ENCODE measurements at places on chromosomes 7 and 10.

DNA sequence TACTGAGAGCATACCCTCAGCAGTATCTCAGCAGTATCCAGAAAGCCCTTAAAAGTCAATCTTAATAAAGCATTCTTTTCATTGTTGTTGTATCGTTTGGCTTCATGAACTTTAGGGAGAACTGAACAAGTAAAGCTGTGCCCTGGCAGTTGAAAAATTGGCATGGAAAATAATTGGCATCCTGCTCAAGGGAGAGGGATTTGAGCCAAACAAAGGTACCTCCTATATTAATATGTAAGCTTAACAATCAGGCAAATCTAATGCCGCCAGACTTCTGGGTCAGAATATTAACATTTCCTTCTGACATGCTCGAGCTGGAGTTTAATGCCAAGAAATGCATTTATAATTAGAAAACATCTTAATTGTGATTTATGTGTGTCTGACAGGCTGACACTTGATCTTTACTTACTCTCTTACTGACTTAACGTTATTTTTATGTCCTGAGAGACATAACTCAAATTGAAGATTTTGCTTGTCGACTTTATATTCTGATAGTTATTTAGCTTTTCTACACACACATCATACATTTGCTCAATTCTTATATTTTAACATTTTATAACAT lies 42.1 kb upstream of the PCDH15 start:
- DNase-seq, result no peak

GRCh38 chr7:27709137-27710075 lies 30.6 kb upstream of the TAX1BP1 start:
- no peak for DNase-seq

- no peak for DNase-seq
These were observed 4.5 kb upstream of the TRAPPC14 start for GRCh38 chr7:100163006-100163531.

DNA sequence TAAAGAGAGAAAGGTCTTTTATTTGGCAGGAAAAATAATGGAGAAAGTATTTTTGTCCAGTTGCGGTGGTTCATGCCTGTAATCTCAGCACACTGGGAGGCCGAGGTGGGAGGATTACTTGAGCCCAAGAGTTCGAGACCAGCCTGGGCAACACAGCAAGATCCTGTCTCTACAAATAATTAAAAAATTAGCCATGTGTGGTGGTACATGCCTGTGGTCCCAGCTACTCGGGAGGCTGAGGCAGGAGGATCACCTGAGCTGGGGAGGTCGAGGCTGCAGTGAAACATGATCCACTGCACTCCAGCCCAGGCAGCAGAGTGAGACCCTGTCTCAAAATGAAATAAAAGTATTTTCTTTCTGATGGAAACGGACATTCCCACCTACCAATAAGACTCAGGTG lies 77.8 kb upstream of the MKRN1 start:
- DNase-seq, result no peak

GRCh38 chr7:22049766-22050500 lies 104.2 kb upstream of the CDCA7L start:
- DNase-seq, result no peak

DNA sequence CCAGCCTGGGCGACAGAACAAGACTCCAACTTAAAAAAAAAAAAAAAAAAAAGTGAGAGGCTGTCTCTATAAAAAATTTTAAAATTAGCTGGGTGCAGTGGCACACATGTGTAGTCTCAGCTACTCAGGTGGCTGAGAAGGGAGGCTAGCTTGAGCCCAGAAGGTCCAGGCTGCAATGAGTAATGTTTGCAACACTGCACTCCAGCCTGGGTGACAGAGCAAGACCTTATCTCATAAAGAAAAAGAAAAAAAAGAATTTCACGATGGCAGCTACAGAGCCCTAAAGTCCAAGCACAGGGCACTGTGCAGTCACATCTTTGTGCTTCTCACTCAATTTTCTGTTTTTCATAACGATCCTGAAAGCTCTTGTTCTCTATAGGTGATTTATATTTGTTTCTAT lies 209.5 kb upstream of the KCTD7 start:
- DNase-seq, result no peak

- peak; percentile 80 for DNase-seq
These were observed 3.8 kb upstream of the DDX50 start for GRCh38 chr10:68897336-68897741.

DNA sequence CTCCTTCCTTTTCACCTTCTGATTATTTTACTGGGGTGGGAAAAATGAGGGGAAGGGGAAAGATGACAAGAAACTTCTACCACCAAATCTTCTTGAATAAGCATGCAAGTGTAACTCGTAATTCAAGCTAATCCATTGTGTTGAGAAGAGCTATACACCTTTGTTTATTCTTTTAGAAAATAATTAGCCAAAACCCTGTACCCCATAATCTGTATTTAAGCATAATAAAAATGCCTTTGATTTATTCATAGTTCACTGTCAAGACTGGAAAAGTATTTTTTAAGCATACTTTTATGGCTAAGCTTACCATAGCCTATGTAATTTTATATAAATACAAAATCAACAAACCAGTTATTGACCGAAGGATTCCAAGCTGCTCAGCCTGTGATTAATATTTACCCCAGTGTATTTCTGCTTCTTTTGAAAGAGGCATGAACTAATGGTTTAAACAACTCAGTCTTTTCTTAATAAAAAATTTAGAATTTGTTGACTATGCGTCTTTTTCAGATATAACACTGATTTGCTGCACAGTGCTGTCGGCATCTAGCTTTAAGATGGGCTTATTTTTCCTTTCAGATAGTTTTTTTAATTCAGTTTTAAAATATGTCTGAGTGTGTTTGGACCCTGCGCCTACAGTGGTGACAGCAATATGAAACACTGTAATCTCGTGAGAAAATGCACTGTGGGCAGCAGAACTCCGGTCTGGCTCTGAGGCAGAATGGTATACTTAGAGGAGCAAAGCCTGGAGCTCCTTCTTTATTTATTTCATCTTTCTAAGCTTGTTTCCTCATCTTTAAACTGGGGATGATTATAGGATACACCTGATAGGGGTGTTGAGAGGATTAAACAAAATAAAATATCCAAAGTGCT lies 238.8 kb upstream of the LRGUK start:
- no peak for DNase-seq

GRCh38 chr7:17342756-17343155 lies 44.3 kb downstream of the AHR start:
- no peak for DNase-seq

GRCh38 chr10:114623661-114624294 lies 34.3 kb downstream of the ABLIM1 start:
- DNase-seq, result no peak

- DNase-seq, result no peak
These were observed 8.7 kb downstream of the ZNF365 start for GRCh38 chr10:62382831-62383230.

GRCh38 chr10:4249841-4250586 lies 465.0 kb upstream of the KLF6 start:
- DNase-seq, result no peak

DNA sequence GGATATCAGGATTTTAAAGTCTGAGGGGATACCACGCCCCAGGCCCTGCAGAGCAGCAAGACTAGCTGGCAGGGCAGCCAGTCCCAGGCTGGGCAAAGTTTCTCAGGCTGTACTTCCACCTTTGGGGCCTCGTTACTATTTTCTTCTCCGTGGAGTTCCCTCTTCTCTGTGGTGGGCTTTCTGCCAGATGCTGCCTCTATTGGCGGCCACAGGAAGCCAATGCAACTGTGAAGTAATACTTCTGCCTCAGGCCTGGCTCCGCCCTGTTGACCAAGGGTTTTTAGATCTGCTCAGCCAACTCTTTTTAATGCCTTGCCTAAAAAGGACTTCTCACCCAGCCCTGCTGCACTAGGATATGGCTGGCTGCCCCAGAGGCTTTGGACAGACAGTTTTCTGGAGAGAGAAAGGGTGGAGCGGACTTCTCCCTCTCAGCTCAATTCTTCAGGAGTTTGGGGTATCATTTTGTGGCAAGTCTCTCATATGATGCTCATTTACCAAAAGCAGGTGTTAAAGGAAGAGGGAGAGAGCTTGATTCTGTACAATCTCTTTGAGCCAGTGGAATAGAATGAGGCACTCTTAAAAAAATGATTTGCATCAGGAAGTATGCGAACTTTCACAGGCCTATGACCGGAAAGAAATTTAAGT lies 67.4 kb downstream of the HHEX start:
- DNase-seq, result peak; percentile 95

DNA sequence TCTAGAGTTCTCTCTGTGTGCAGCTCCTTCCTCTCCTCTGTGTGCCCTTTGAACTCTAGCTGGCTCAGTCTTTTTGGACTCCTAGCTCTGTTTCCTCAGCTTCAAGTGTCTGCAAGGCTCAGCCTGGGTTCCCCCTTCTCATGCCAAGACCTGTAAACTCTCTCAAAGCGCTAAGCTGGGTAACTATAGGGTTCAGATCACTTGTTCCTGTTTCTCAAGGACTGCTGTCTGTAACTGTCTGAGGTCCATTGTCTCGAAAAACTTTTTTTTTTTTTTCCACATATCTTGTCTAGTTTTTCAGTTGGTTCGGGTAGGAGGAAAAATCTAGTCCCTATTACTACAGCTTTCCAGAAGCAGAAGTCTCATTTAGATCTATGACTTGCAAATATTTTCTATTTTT lies 46.6 kb upstream of the PPP1R17 start:
- no peak for DNase-seq

- peak; percentile 47 for DNase-seq
These were observed 10.3 kb downstream of the SEC31B start for GRCh38 chr10:100509241-100509840.

DNA sequence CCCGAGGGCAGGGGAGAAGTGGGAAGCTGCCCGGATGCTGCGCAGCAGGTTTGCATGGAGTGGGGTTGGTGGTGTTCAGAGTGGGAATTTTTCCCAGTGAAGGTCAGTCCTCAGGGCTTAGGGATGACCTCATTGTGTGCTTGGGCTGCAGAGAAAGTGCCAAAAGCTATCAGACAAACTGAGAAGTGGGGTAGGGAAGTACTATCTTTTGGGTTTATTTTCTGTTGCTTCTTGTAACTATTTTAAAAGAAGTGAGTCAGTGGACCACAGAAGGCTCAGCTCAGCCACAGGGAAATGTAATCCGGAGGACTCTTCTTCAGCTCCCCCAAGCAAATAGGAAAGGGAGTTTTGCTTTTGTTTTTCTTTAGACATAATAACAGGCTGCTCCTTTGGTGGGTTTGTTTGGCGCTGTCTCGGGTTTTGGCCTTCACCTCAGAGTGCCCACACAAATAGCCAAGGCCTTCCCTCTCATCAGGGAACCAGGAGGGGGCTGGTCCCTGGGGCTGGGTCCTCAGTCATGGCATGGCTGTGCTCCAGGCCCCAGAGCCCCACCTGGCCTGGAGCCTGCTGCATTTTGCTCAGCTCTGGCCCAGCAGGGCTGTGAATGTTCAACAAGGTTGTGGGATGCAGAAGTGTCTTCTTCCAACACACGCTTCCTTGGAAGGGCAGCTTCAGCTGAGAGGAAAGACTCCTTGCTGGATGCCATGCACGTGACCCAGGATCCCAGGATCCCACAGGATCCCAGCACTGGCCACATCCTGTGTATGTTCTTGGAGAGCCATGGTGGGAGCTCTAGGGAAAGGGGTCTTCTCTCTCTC lies 5.4 kb upstream of the FAM170B start:
- DNase-seq, result no peak

DNA sequence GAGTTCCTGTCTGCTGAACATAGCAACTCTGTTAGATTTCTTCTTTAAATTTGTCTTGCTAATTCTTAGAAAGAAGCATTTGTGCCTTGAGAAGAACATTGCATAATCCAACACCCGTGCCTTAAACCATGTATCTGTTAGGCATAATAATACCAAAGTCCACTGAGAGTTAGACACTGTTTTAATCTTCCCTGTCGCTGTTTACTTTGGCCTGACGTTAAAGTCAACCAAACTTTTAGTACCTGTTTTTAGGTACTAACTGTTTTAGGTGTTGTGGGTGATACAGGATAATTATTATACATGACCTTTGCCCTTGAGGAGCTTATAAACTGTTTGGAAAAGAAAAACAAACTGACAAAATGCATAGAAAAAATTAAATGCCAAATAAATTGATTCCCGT lies 43.6 kb downstream of the KLHDC10 start:
- no peak for DNase-seq

DNA sequence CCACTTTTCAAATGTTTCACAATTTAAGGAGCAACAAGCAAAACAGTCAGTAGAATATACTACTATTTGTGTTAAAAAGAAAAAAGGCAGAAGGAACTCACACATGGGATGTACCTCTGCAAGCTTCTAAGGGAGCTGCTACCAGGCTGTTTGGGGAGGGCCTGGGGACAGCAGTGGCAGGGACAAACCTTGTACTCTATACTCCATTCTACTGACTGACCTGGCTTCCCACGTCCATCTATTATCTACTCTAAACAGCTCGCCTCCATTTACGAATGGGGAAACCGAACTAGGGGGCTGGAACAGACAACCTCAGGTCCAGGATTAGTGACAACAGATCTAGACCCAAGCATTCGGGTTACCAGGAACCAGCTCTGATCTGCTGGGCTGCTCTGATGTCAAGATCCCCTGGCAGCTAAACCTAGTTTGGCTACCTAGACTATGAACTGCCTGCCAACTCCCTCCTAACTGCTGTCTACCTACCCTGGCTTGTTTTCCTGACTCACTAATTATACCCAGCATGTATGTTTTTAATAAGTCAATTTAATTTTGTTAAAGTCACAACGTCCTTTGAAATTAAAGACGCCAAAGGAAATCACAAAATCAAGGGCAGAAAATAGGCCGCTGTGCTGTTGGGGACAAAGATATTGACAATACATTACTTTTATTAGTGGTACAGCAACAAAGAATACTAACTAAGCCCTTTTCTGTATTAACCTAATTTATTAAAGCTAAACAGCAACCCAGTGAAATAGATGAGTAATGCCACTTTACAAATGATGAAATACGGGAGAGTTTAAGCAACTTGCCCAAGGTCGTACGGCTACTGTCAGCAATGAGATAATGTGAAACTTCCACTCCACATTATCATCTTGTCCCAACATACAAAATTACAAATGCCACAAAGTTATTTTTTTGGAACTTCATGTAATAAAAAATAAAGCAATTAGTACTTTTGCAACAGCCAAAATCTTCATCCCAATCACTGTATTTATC lies 5.3 kb downstream of the PSAP start:
- DNase-seq, result no peak

DNA sequence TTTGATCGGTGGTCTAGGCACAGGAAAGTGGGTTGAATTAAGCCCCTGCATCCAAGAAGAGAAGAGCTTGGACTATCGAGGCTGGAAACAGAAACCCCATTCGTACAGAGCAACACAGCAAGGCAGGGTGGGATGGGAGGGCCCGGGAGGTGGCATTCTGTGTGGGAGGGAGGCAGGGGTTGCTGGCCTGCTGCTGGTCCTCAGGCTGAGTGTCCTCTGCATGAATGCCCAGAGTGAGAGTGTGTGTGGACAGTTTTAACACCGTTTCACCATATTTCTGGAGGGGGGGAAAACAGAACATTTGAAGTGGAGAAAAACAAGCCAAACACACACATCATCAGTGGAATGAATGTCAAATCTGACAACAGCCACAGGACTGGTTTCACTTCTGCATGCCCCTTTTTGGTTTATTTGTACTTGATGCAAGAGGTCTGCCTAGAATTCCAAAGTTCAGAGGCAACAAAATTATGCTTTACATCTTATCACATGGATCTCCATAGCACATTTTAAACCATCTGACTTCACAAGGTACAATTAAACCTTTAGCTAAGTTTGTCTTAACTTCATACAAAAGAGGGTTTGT lies 11.1 kb upstream of the ENO4 start:
- DNase-seq, result no peak
